ENCODE measurements at places on chromosomes 11 and 22.

- no peak for DNase-seq
Observed at GRCh38 chr11:132587716-132588115, 944.6 kb downstream of the OPCML start.

DNA sequence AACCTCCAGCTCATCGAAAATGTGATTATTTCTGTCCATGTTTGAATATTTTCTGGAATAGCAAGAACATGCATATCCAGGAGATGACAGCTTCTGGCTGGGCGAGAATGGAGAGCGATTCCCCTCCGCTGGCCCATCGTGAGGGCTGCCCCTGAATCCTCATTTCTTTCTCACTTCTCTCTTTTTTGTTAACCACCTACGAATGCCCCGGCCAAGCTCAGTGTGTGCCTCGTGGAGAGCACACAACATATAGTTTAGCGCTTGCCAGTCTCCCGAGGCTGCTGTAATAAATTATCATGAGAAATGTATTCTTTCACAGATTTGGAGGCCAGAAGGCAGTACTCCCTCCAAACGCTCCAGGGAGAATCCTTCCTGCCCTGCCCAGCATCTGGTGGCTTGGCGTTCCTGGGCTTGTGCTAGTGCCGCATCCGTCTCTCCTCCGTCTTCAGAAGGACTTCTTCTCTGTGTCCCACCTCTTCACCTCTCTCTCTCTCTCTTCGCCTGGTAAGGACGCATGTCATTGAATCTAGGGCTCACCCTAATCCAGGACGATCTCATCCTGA is 1306.0 kb downstream of the TBC1D22A start:
- no peak for DNase-seq

- no peak for DNase-seq
Observed at GRCh38 chr11:88666364-88666763, 328.8 kb upstream of the CTSC start.

- DNase-seq, result no peak
Observed at GRCh38 chr11:72768581-72768980, 16.4 kb upstream of the ARAP1 start.

DNA sequence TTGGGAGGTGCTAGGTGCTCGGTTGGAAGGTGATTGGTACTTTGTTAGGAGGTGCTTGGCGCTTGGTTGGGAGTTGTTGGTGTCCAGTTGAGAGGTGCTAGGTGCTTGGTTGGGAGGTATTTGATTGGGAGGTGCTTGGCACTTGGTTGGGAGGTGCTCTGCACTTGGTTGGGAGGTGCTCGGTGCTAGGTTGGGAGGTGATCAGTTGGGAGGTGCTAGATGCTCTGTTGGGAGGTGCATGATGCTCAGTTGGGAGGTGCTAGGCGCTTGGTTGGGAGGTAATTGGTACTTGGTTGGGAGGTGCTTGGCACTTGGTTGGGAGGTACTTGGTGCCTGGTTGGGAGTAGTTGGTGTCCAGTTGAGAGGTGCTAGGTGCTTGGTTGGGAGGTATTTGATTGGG is 40.2 kb downstream of the LRP5 start:
- no peak for DNase-seq

DNA sequence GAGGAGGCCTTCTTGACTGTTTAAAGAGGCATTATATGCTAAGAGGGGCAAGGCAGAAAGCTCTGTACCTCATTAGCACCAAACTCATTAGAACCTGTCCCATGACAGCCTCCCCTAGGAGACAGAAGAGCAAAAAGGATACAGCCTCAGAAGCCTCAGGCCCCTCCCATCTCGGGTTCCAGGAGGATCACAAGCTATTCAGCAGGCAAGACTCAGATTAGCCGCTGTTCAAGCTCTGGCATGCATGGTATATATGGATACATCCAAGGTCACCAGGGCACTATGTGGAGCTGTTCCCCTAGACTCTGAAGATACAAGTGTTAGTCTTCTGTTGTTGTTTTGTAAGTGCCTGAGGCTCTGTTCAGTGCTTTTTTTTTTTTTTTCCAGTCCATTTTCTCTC is 32.1 kb downstream of the ATXN10 start:
- DNase-seq, result no peak

DNA sequence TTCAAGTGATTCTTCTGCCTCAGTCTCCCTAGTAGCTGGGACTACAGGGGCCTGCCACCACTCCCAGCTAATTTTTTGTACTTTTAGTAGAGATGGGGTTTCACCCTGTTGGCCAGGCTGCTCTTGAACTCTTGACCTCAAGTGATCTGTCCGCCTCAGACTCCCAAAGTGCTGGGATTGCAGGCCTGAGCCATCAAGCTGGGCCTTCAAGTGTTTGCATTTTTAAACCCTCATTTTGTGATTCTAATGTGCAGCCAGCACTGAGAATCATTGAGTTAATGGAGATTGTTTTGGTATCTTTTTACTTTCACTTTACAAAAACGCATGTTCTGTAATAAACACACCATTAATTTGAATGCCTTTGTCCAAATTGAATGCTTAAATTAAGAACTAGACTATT is 3.4 kb downstream of the TYR start:
- DNase-seq, result no peak

GRCh38 chr11:76665921-76666351 is 4.6 kb downstream of the LRRC32 start:
- DNase-seq, result no peak

DNA sequence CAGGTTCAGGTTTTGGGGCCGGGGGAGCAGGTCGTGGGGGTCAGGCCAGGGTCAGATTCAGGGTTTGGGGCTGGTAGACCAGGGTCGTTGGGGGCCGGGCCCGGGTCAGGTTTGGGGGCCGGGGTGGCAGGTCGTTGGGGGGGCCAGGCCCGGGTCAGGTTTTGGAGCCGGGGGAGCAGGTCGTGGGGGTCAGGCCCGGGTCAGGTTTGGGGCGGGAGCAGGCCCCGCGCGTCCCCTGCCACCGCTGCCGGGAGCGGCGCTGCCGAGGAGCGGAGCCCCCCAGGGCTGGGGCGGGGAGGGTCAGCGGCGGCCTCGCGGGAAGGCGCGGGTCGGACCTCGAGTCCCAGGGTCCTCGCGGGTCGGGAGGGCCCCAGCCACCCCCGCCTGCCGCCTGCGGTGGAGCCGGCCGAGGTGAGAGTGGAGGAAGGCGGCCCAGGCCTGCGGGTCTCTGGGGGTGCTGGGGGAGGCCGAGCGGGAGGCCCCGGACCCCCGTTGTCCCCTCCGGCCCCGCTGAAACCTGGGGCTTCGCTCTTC is 535 bp downstream of the TRABD start:
- no peak for DNase-seq

GRCh38 chr11:22197139-22198005 is 4.5 kb downstream of the ANO5 start:
- DNase-seq, result no peak

- no peak for DNase-seq
Observed at GRCh38 chr11:83039566-83039965, 32.1 kb downstream of the RAB30 start.

DNA sequence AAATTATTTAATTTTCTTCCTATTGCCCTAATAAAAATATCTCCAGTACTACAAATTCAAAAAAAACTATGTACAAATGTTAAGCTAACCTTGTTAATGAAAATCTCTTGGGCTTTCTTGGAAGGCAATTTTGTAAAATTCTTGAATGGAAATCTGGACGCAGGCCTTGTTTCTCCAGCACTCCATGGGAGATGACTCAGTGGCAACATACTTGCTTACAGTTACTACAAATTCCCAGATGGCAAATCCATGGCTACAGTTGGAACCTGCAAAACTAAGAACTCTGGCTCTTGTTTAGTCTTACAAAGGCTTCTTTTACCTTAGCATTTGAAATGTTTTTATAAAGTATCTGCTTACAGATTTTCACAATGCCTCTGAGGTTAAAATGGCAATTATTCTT is 725.2 kb downstream of the DLG2 start:
- DNase-seq, result no peak

GRCh38 chr22:32175115-32175514 is 16.0 kb upstream of the C22orf42 start:
- no peak for DNase-seq

DNA sequence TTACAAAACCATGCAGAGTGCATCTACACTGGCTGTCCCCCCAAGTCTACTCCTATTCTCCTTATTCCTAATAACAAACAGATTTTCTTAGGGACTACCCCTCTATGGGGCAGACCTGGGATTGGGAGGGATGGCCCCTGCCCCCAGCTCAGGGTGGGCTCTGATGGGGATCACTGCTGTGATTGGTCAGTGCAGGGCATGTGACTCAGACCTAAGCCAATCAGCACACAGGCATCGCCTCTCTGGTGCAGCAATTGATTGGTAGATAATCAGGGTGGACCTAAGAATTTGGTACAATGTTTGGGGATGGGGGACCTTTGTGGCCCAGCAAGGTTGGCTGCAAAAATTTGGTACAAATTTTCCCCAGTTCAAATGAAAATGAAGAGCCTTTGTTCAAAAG is 57.2 kb upstream of the SHANK2 start:
- DNase-seq, result no peak

GRCh38 chr11:30860146-30860545 is 274.0 kb upstream of the MPPED2 start:
- DNase-seq, result no peak

DNA sequence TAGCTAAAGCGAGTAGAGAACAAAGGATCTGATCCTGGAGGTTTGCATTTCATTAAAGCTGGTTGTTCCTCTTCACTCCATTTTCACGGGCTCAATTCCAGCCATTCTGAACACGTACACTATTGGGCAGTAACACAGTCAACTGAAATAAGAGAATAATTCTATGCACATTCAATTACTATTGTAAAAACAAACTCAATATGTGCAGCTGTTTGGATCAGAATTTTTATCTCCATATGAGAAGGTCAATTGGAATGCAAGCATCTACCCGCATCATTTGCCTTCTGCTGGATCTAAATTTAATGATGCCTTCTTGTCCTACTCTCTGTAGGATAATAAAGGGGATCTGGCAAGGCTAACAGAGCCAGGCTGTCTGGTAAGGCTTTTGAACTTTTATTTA is 562.8 kb upstream of the CCDC179 start:
- DNase-seq, result no peak

- no peak for DNase-seq
Observed at GRCh38 chr11:133832991-133833897, 12.1 kb downstream of the SPATA19 start.

GRCh38 chr11:46212720-46213119 is 64.7 kb upstream of the CREB3L1 start:
- DNase-seq, result no peak

DNA sequence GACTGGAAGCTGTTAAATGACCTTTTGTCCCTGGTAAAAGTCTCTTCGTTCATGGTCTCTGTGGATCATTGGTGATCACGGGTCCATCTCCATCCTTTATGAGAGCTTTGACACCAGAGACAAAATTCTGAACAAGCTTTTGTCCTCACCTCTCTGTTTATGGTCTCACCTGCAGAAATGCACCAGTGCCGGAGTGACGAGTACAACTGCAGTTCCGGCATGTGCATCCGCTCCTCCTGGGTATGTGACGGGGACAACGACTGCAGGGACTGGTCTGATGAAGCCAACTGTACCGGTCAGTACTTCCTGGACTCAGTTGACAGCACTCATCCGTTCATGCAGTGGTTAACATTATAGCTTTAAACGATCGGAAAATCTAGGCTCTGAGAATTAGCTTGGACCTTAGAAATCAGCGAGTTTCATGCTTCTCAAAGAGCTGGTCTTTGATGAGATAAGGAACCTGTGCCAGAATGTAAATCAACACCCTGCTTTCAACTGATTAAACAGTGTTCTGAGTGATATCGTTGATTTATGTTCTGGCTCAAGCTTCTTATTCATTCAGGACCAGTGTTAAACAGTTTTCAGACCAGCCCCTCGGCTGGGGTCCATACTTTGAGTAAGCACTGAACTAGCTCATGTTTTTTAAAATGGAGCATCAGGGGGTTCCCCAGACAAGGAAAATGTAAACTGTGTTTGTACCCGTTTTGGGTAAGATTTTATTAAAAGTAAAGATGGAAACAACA is 124.5 kb upstream of the SORL1-AS1 start:
- DNase-seq, result no peak

DNA sequence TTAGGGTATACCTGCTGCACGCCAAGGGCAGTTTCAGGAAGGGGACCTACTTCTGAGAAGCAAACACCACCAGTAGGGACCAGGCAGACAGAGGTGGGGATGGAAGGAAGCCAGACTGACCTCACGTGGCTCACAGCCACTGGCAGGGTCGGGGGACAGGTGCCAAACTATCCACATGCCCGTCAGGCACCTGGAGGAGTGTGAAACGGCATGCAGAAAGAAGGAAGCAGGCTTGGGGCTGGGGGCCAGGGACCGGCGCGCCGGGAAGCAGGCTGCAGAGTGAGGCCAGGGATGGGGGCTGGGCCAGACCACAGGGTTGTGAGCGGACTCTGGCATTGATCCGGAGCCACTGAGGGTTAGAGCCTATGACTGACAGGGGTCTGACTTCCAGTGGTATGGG is 47.5 kb downstream of the CDKN1C start:
- DNase-seq, result no peak

DNA sequence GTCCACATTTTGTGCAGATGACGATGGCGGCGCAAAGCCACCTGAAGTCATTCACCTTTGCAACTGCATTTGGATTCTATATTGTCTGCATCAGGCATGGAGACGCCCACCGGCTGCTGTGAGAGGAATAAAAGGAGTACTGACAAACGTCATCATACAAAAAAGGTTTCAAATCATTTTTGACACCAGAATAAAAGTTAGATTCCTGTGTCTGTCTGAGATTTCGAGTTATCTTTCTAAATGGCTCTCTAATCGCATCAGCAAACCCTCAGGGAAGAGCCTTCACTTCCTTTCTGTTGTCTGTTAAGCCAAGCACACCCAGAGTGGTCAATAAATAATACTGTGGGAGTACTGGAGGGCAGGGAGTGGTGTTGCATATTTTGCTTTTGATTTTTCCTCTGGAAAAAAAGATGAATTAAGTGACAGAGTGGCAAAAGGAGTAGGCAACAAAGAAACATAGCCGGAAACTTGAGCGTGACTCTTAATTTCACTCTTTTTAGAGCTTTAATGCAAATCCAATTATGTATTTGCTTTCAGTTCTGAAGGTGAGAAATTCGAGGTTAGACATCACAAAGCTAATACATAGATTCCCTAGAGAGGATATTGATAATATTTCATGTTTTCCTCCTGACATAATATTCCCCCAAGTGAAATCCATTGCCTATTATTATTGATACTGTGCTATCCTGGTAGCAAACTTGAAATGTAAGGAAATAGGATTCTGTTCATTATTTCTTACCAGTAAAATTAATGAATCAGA is 150.8 kb upstream of the MTMR2 start:
- DNase-seq, result no peak

DNA sequence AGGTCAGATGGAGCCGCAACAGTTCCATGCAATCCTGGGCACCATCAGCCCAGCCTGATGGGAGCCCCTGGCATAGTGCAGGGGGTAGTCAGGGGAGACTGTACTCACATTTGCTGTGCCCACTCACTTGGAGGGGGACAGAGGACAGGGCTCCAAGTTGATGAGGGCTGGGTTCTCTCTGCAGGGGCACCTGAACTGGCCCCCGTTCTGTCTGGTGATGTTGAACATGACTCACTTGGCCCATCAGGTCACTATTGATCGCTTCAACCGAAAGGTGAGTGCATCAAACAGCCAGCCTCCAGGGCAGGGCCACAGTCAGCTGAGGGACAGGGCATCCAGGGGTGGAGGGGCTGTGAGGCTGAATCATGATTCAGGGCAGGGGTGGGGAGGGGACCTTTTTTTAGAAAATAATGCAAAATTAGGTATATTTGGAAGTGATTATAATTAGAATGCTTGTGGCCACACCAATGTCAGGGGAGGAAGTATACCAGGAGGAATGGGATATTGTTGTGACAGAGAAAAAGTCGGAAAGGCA is 66.4 kb downstream of the OTOG start:
- no peak for DNase-seq

GRCh38 chr11:18277565-18278271 is 11.7 kb downstream of the SAA1 start:
- DNase-seq, result no peak

Data from CMK (cell line).